ENCODE measurements at places on chromosomes 3 and 15.

GRCh38 chr3:120756061-120756460 lies 13.5 kb downstream of the GTF2E1 start:
- no peak for DNase-seq

DNA sequence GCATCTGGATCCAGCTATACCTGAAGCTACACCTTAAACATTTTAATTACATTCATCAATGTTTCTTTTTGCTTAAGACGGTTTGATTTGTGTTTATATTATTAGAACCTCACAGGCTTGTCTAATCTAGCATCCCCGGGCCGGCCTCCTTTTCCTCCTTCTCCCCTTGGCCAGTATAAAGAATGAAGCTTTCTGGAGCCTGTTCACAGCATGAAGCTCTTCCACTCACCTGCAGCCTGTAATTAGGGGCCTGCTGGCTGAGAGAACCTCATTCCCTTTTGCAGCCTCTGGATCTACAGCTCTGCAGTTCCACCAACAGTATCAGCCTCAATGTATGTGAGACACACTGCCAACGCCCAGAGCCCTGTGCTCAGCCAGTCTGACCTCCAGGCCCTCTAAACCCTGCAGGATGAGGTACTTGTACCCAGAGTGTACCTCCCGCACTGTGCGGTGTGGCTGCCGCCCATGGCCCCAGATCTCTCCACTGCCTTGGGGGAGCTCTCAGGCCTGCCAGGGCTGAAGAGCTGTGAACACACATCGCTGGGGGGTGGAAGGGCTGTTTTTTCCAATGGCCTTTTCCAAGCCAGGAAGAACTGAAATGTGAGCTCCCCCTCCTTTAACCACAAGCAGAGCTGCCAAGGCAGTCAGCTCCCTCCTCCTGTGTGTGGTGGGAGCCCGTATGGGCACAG lies 114.7 kb upstream of the ALDH1A3 start:
- no peak for DNase-seq

DNA sequence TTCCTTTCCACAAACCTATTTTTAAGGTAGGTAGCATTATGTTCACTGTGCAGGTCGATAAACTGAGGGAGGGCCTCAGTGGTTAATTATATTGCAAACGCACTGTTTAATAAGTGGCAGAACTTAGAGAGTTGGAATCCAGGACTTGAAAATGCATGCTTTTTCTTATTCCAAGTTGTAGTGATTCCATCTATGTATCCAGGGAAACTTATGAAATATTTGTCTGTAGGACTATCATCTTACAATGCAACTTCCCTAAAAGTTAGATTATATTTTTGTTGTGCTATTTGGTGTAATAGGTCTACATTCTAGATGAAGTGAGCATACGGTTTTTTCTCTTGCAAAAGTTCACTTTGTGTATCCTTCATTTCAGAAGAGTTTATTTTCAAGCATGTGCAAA lies 419.5 kb downstream of the NAALADL2 start:
- no peak for DNase-seq

DNA sequence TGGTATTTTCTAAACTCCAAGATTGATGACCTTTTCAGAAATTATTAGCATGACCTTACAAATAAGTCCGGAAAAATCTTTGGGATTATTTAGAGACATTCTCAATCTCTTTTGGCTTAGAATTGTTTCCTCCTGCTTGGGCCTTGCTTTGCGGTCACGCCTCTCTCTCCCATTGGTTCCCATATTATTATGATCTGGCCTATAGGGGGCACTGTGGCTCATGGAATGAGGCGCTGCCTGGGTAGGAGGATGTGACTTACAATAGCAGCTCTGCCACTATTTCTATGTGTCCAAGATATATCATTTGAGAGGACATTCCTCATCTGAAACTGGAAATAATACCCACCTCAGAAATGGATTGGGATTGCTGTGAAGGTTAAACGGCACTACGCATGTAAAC lies 464.9 kb downstream of the MFSD1 start:
- DNase-seq, result no peak

DNA sequence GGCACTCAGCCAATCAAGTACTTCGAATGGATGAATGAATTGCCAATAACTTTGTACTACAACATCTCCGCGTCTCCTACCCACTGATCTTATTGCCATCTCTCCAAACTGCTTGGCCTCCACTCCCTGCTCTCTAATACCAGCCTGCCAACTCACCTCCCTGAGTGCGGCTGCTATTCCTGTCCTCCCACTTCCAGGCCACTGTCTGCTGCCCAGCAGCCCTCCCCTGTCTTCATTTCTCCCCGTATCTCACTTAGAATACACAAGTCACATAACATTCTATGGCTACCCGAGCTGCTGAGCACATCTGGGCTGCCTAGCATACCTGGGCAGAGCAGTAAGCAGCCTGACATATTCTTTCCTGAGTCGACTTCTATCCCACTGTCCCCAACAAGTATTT lies 149.9 kb upstream of the LRTM1 start:
- no peak for DNase-seq

GRCh38 chr3:60703956-60704736 lies 547.1 kb downstream of the FHIT start:
- no peak for DNase-seq

Measured in T-helper 1 cell (primary cell).